ENCODE measurements at places on chromosomes 2 and 18.

DNA sequence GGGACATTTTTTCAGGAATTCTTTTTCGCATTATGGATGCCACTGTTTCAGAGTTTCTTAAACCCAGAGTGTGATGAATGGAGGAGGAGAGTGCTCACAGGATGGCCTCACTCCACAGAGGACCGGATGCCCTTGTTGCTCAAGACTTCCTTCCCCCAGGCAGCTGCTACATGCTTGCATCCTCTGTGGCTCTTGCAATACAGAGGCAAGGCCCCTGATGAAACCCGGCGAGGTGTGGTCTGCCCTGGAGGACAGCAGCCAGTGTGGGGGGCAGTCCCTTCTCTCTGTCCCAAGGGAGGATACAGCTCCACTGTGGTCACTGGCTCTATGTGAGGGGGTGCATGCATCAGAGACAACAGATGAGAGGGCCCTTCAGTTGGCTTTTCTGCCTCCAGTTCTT is 109.6 kb downstream of the SH3RF3 start:
- DNase-seq = peak; percentile 54
- peaks cover 16% of the 10 kb centered on the region for H3K4me1 ChIP-seq
- H3K36me3 ChIP-seq = no peaks in the 10 kb centered on the region
- H3K27me3 ChIP-seq = no peaks in the 10 kb centered on the region
- H3K27ac ChIP-seq = peak overlapping the region; percentile 27
- H3K4me3 ChIP-seq = no peak overlapping the region

- no peak overlapping the region for H3K27ac ChIP-seq
- peaks cover 14% of the 10 kb centered on the region for H3K4me1 ChIP-seq
- H3K27me3 ChIP-seq = no peaks in the 10 kb centered on the region
- peaks cover 71% of the 10 kb centered on the region for H3K36me3 ChIP-seq
Observed at GRCh38 chr2:233837694-233838229, 16.6 kb downstream of the HJURP start.

DNA sequence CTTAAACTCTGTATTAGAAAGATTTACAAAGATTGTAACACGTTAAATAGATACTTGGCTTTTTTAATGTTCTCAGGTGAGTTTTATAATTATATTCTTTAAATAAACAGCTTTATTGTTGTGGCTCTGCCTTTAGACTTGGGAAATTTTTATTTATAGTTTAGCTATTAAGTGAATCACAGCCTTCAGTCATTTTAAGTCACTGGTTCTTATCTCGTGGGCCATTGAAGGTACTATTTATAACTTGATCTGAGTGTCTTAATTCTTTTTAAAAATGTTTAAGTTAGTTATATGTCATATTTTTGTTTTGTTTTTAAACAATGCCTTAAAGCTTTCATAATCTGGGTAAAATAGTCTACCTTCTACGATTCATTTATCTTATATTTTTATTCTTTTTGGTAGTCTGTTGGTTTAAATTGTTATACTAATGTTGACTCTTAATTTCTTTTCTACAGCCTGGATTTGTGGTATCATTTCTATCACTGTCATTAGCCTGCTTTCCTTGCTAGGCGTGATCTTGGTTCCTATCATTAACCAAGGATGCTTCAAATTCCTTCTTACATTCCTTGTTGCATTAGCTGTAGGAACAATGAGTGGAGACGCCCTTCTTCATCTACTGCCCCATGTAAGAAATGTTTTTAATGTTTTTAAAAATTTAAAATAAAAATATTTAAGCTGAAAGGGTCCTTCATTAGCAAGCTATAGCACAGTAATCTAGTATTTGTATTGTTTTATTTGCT is 49.3 kb downstream of the SLC39A10 start:
- peaks cover 2% of the 10 kb centered on the region for H3K4me1 ChIP-seq
- H3K36me3 ChIP-seq = peaks cover 29% of the 10 kb centered on the region
- H3K27me3 ChIP-seq = no peaks in the 10 kb centered on the region
- H3K27ac ChIP-seq = no peak overlapping the region
- no peak overlapping the region for H3K4me3 ChIP-seq
- no peak for DNase-seq

- H3K4me1 ChIP-seq = peaks cover 99% of the 10 kb centered on the region
- DNase-seq = no peak
- peak overlapping the region; percentile 67 for H3K4me3 ChIP-seq
- H3K27me3 ChIP-seq = no peaks in the 10 kb centered on the region
- peak overlapping the region; percentile 93 for H3K27ac ChIP-seq
- H3K36me3 ChIP-seq = peaks cover 66% of the 10 kb centered on the region
Observed at GRCh38 chr2:197296835-197297234, 13.7 kb downstream of the ANKRD44 start.

DNA sequence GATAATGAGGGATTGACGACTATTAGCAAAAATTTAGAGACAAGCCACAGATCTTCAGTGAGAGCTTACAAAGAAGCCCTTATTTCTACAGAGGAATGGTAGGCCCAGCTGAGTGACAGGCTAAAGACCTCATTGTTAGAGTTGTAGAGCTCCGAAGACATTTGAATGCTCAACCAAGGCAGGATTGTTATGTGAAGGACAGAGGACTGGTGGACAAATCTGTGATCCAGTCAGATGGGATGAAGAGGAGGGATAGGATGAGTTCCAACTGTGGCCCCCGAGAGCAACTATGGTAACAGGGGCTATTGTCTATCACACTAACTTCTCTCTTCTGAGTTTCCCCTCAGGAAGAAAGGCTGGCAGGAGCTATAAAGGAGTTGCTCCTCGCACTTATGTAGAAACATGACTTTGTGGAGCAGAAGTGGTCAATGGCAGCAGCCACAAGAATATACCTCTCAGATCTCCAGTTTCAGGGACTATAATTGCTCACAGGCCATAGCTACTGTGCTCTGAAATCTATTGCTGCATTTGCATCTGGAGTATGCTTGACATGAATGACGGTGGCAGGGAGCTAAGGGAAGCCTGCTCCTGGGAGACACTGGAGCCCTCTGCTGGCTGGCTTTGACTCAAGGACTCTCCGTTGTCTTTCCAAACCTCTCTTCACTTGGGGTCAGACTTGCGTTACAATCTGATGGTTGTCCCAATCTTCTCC is 50.3 kb upstream of the GREB1L start:
- peaks cover 8% of the 10 kb centered on the region for H3K27me3 ChIP-seq
- no peaks in the 10 kb centered on the region for H3K36me3 ChIP-seq
- H3K4me3 ChIP-seq = no peak overlapping the region
- DNase-seq = peak; percentile 56
- no peaks in the 10 kb centered on the region for H3K4me1 ChIP-seq

GRCh38 chr2:196431957-196432356 is 207.6 kb upstream of the CCDC150 start:
- no peaks in the 10 kb centered on the region for H3K36me3 ChIP-seq
- no peak overlapping the region for H3K4me3 ChIP-seq
- H3K4me1 ChIP-seq = peaks cover 1% of the 10 kb centered on the region
- no peak for DNase-seq

DNA sequence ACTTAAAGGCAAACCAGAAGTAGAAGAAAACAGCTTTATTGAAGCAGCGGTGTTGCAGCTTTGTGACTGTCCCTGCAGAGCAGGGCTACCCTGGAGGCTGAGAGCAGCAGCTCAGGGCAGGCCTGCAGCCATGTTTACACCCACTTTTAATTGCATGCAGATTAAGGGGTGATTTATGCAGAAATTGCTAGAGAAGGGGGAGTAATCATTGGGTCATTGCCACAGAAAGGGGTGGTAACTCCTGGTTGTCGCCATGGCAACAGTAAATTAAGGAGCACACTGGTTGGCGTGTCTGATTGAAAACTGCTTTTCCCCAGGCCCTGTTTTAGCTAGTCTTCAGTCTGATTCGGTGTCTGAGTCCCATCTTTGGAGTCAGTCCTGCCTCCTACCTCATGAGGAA is 195.4 kb upstream of the HDAC4 start:
- no peaks in the 10 kb centered on the region for H3K36me3 ChIP-seq
- no peak overlapping the region for H3K27ac ChIP-seq
- no peaks in the 10 kb centered on the region for H3K27me3 ChIP-seq
- no peak overlapping the region for H3K4me3 ChIP-seq
- DNase-seq = no peak

DNA sequence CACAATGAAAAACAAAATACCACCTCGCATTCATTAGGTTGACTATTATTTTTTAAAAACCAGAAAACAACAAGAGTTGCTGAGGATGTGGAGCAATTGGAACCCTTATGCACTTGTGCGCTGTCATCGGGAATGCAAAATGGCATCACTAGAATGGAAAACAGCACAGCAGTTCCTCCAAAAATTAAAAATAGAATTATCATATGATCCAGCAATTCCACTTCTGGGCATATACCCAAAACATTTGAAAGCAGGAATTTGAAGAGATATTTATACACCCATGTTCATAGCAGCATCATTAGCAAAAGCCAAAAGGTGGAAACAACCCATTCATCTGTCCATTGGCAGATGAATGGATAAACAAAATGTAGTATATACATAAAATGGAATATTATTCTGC is 11.9 kb upstream of the NMUR1 start:
- no peaks in the 10 kb centered on the region for H3K27me3 ChIP-seq
- no peak overlapping the region for H3K4me3 ChIP-seq
- DNase-seq = no peak
- H3K36me3 ChIP-seq = peaks cover 5% of the 10 kb centered on the region
- peaks cover 15% of the 10 kb centered on the region for H3K4me1 ChIP-seq
- no peak overlapping the region for H3K27ac ChIP-seq

GRCh38 chr2:98753801-98754200 is 22.9 kb upstream of the MGAT4A start:
- peaks cover 23% of the 10 kb centered on the region for H3K4me1 ChIP-seq
- H3K27ac ChIP-seq = no peak overlapping the region
- H3K27me3 ChIP-seq = no peaks in the 10 kb centered on the region
- no peak for DNase-seq

- H3K4me3 ChIP-seq = no peak overlapping the region
- H3K4me1 ChIP-seq = no peaks in the 10 kb centered on the region
- DNase-seq = no peak
- H3K36me3 ChIP-seq = no peaks in the 10 kb centered on the region
- peaks cover 5% of the 10 kb centered on the region for H3K27me3 ChIP-seq
Observed at GRCh38 chr18:46302528-46303485, 198.6 kb downstream of the HAUS1 start.

DNA sequence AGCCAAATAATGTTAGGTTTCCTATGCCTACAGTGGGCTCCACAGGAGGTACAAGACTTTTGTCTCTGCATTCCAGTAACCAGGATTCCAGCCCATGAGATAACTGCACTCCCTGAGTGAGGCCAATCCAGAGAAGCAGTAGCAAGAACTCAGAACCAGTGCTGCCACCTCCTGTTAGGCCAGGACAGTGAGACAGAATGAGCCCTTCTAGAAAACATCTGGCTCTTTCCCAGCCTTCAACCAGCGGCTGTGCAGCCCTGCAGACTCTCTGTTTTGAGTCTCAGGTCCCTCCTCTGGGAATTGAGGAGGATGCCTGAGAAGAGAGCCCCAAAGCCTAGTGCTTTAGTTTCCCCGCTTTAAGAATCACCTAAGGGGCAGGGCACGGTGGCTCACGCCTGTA is 44.2 kb downstream of the ARID5A start:
- H3K4me3 ChIP-seq = no peak overlapping the region
- no peak overlapping the region for H3K27ac ChIP-seq
- no peak for DNase-seq
- H3K27me3 ChIP-seq = no peaks in the 10 kb centered on the region
- H3K4me1 ChIP-seq = no peaks in the 10 kb centered on the region

DNA sequence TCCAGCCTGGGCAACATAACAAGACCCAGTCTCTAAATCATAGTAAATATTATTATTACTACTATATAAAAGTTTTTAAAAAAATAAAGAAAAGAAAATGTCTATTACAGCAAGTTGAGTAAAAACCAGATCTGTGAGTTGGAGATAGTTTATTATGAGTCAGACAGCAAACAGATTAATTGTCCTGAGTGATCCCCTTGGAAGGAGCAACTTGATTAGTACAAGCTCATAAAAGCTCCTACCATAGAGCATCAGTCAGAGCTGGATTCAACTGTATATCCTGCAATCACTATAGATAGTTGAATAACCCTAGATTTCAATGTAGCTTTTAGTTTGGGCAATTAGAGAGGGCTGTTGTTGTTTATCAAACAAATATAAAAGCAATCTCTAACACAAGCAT is 84.1 kb downstream of the TRABD2A start:
- peaks cover 2% of the 10 kb centered on the region for H3K36me3 ChIP-seq
- no peak for DNase-seq
- H3K27ac ChIP-seq = no peak overlapping the region
- H3K4me3 ChIP-seq = no peak overlapping the region

GRCh38 chr2:200225951-200226350 is 80.5 kb upstream of the SPATS2L start:
- H3K36me3 ChIP-seq = no peaks in the 10 kb centered on the region
- no peak overlapping the region for H3K4me3 ChIP-seq
- H3K27me3 ChIP-seq = peaks cover 6% of the 10 kb centered on the region
- no peak for DNase-seq

DNA sequence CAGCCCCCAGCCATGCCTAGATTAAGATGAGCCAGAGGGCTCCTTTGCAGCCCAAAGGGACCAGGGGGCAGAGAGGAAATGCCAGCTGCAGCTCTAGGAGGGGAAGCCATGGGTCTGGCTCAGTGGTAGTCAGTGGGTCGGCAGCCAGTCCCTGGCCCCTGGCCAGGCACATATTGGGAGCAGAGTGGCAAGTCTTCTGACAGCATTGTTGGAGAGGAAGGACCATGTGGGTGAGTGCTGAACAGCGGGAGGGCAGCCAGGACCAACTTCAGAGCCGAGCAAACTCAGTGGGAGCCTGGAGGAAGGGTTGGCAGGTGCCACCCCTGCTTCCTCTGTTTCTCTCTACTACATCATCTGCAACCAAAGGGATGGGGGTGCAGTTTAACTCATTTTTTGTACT is 140.5 kb upstream of the PELI1 start:
- H3K27ac ChIP-seq = no peak overlapping the region
- no peaks in the 10 kb centered on the region for H3K27me3 ChIP-seq
- H3K36me3 ChIP-seq = no peaks in the 10 kb centered on the region
- no peaks in the 10 kb centered on the region for H3K4me1 ChIP-seq

- H3K4me3 ChIP-seq = no peak overlapping the region
- no peak overlapping the region for H3K27ac ChIP-seq
- DNase-seq = no peak
- H3K4me1 ChIP-seq = no peaks in the 10 kb centered on the region
Observed at GRCh38 chr2:242020196-242021004, 150.9 kb downstream of the RTP5 start.

GRCh38 chr2:42923580-42924417 is 131.4 kb upstream of the HAAO start:
- no peak overlapping the region for H3K4me3 ChIP-seq
- no peaks in the 10 kb centered on the region for H3K27me3 ChIP-seq
- no peak for DNase-seq
- H3K36me3 ChIP-seq = no peaks in the 10 kb centered on the region
- no peaks in the 10 kb centered on the region for H3K4me1 ChIP-seq

Data from activated CD4-positive, alpha-beta T cell treated with anti-CD3 and anti-CD28 coated beads for 36 hours (primary cell).